Natural killer cell (primary cell): ENCODE measurements at places on chromosomes 5 and 9.

GRCh38 chr9:101119206-101119819 lies 90.8 kb downstream of the PLPPR1 start:
- DNase-seq = no peak

GRCh38 chr9:17864951-17865350 lies 286.1 kb downstream of the SH3GL2 start:
- no peak for DNase-seq

DNA sequence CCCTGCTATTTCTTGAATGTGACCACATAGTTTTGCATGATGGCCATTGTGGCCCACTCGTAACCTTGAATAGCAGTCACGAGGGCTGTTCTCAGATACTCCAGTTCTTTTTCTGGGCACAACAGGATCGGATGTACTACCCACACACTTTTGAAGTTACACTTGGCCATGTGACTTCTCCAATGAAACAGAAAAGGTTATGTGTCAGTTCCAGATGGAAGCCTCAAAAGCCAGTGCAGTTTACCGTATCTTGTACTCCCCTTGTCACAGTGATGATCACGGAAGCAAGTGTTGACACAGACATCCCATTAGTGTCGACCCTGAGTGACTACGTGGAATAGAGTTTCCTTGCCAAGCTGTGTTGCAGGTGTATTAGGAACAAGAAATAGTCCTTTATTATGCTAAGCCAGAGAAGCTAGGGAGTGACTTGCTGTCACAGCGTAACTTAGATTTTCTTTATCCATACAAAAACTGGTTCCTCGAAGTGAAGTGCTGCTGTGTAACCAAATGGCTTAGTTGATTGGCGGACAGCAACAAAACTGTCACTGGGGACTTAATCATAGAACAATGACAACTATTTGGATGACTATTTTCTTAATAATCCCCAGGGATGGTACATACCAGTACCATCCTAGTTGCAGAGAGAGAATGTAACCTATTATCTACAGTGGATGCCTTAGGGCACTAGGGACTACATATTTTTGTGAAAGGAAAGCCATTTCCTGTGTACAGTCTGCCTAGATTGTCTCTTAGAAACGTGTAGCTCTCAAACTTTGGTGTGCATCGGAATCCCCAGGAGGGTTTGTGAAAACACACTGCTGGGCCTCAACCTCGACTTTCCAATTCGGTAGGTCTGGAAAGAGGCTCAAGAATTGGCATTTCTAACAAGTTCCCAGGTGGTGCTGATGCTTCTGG lies 90.1 kb upstream of the DMRT1 start:
- DNase-seq = no peak

GRCh38 chr5:179800071-179800695 lies 6.4 kb downstream of the LTC4S start:
- DNase-seq = no peak

DNA sequence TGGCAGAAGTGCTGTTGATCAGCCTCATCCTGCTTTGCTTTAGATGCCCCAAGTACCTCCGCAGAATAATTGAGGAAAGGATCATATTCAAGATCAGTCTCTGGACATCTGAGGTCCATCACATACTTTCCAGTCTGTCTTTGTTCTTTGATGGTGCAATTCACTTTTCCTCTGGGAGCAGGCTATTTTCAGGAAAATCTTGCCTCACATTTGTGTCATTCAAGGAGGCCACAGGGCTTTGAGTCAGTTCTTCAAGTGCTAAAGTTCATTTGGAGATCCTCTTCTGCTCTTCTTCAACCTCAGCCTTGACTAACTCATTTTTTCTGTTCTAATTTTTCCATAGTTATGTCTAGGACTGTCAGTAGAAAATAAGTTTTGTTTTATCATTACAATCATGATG lies 18.6 kb downstream of the EQTN start:
- DNase-seq = no peak

- no peak for DNase-seq
Observed at GRCh38 chr9:77952635-77953328, 78.8 kb downstream of the GNAQ start.

DNA sequence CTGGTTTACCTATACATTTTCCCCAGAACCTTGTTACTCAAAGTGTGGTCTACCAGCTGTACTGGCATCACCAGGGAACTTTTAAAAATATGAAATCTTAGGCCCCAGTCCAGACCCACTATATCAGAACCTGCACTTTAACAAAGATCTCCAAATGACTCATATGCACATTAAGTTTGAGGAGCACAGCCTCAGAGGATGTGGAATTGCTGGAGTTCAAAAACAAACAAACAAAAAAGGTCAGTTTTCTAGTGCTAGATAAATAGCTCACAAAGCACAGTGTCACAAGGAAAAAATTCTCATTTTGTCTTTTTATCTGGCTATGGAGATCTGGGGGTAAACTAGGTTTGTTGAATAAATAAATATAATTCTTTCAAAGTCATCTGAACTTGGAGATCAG lies 68.9 kb upstream of the ANKRD55 start:
- DNase-seq = no peak

DNA sequence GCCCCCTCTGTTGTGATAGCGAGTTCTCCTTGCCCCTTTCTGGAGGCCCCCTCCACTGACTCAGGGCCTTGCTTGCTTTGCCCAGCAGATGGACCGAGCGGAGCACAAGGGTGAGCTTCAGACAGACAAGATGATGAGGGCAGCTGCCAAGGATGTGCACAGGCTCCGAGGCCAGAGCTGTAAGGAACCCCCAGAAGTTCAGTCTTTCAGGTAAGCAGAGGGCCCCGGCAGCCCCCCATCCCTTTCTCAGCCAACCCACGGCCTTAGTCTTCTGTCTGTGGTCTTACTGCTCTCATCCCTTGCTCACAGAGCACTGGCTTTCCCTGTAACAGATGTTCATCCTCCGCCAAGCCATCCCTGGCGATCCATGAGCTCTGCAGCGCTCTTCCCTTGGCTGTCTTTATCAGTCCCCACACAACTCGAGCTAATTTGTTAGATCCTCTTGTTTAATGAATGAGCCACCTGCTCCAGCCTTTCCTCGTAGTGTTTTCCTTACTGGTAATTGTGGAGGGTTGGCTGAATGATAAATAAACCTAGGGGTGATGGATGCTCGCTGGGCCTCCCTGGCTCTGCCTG lies 18.4 kb upstream of the RARS1 start:
- no peak for DNase-seq

- peak; percentile 53 for DNase-seq
Observed at GRCh38 chr5:159933531-159934485, 17.5 kb downstream of the ADRA1B start.

DNA sequence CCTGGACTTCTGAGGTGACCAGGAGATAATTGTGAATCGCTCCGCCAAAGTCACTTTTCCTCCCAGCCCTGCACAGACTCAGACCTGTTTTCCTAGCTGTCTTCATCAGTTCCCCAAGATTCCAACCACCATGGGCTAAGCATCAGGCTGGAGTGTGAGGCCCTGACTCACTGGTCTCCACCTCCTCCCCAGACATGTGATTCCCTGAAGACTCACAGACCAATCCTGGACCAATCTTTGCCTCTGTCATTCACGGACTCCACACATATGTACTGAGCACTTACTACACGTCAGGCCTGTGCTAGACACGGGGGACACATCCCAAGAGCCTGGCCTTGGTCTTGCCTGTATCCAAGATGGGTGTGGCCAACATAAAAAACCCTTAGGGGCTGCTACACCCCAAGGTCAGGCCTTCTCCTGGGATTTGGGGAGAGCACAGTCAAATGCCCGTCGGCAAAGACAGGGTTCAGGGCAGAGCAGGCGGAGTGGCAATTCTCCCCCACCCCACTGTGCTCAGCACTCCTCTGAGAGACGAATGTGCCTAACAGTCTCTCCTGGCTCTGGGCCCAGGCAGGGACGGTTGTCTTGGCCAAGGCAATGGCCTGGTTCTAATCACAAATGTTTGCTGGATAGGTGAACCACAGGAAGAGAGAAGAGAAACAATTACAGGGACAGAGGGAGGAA lies 11.9 kb downstream of the EEIG1 start:
- no peak for DNase-seq
